ENCODE measurements at places on chromosomes 12 and 14.

DNA sequence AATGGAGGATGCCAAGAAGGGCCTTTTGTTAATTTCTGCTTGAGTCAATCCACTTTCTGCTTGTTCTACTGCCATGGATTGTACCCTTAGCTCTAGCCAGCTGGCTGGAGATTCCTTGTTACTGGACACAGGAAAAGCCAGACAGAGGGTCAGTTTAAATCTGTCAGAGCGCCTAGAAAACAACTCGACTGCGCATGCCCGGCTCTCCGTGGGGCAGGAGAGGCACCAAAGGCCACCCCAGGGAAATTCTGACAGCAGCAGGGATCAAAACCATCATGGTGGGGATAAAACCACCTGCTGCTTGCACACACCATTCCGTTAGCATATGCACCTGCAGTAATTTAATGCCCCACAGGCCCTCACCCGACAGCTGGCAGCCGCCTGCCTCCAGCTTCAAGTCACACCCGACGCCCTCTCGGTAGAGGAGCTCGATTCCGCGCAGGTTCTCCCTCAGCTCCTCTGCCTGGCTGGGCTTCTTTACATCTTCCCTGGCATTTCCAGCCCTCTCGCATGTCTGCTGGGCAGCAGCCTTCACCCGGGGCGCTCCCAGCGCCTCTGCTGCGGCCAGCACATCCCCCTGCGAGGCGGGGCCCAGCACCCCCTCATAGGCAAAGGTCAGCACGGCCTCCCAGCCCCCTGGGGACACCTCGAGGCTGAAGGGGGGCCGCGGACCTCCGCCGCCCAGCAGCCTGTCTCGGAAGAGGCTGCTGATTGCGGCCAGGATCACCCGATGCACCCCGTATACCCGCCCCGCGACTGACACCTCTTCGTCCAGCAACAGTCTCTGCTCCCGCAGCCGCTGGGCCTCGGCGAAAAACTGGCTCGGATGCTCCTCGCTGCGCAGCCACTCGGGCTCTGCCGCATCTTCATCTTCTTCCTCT is 1.0 kb downstream of the KLHL33 start:
- peak; percentile 13 for DNase-seq

GRCh38 chr14:85856430-85856829 is 326.5 kb downstream of the FLRT2 start:
- no peak for DNase-seq

GRCh38 chr12:24921251-24922038 is 27.5 kb downstream of the BCAT1 start:
- peak; percentile 48 for DNase-seq

DNA sequence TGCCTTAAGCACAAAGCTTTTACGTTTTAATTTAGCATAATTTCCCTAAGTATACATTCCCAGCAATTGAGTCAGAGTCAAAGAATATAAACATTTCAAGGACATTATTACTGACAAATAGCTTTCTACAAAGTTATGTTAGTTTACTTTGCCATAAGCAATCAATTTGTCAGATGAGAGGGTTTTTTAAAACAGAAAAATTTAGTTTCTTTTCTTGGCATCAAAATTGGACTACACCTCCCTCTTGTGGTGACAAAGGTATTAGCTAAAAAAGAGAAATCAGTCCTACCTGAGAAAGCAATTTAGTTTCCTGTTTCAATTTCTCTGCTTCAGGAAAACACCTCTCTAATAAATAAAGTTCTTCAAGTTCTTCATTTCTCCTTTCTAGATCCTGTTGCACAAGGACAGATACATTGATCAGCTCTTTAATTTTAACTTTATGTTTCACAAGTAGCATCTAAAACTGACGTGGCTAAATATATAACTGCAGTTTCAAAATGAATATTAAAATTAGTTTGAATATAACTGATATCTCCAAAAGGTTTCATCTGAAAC is 39.9 kb downstream of the DNAI7 start:
- DNase-seq = peak; percentile 59

DNA sequence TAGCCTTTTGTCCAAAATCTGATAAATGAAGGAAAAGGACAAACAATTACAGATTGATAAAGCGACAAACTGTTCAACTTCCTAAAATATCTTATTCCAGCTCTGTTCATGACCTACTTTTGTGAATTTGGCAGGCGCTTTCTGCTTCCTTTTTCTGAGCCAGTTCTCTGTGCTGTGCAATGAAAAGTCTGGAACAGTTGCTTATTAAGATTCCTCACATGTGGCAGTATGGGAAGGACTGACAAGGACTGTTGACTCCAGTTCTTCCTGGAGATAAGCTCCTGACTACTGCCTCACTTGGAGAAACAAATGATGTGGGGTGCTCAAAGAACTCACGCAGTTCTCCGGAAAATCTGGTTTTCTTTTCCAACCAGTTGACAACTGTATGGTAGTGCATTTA is 58.3 kb upstream of the ANP32D start:
- no peak for DNase-seq

All from EL (cell line).